ENCODE measurements at places on chromosomes 4 and X.

DNA sequence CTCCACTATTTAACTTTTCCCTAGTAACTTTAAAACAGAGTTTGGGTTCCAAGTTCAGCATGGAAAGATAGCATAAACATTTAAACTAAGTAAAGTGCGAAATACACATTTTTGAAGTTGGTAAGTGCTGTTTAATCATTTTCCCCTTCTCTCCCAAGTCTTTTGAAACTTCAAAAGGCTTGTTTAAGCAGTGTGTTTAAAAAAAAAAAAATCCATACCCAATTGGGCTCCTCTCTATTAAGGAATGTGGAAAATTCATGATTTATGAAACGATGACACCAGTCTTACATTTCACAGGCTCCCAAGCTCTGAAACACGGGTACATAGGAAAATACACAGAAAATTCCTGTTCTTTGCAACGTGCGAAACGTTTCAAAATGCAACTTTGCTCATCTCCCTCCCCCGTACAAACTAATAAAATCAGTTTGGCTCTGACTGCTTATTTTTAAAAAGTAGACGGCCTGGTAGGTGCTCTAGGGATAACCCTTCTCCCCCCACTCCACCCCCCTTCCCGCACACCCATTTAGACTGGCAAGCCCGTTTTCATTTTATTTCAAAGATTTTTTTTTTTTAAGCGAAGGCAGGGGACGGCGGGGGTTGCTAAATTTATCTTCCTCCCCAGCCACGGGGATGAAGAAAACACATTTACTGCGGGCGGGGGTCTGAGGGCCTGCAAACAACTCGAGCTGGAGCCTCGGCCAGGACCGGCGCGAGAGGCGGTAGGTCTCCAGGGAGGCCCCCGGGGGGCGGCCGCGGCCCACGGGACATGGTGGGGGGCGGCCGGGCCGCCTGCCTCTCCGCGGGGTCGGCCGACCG, 786 bp upstream of the ZFX start:
- no peak for DNase-seq

- no peak for DNase-seq
Observed at GRCh38 chrX:11272290-11272689, 20.9 kb upstream of the AMELX start.

DNA sequence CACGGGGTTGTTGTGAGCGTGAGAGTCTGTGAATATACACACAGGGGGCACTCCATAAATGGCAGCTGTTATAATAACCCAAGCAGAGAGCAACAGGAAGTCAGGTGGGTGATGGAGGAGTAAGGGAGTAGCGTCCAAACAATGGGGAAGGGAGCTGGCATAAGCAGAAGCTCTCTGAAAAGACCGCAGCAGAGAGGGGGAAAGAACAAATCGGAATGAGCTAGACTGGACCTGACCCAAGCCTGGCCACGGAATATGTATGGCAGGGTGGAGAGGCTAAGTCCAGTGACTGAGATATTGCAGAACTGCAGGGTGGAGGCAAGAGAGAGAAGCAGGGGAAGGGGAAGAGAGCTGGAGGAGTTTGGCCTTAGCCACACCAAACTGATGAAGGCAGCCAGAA, 6.5 kb upstream of the GJB1 start:
- no peak for DNase-seq

- DNase-seq, result no peak
Observed at GRCh38 chr4:65918872-65919271, 248.6 kb upstream of the EPHA5 start.

DNA sequence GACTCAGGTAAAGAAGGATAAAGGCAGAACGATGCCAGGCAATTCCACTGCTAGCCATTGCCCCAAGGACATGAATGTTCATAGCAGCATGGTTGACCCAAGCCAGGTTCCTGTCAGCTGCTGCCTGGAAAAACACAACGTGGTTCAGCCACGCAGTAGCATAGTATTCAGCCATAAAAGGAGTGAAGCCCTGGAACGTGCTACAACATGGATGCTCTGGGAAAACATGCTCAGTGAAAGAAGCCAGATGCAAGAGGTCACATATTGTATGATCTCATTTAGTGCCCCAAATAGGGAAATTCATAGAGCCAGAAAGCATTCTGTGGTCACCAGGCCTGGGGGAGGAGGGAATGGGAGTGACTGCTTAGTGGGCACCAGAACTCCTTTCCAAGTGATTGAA, 129.8 kb downstream of the GPR143 start:
- no peak for DNase-seq

DNA sequence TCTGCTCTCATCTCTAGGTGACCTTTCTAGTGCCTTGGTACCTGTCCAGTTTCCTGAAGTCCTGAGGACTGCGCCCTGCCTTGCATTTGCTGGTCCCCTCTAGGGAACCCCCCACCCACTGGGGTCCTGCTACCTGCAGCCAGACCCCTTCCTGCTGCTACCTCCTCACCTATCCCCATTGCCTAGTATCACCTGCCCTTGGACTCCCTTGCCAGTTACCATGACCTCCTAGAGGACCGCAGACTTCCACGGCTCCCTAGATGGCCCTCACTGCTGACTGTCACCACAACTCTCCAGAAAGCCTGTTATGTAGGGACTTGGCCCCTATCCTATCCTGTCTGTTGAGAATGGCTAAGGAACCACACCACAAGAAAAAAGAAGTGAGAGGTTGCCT, 166.6 kb downstream of the EFNB1 start:
- no peak for DNase-seq

All from posterior vena cava (tissue), 2 donors.